ENCODE measurements at places on chromosomes 13 and 19.

DNA sequence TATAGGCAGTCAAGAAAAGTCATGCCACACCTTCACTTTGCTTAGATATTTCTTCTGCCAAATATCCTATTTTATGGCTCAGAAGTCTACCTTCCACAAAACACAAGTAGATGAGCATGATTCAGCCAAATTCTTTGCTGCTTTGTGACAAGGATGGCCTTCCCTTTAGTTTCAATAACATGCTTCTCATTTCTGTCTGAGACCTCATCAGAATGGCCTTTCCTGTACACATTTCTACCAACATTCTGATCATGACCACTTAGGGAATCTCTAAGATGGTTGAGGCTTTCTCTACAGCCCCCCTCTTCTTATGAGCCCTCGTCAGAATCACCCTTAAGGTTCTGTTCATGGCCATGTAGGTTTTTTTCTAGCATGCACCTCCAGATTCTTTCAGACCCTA, 96.2 kb downstream of the COL4A2 start:
- no peak for DNase-seq

DNA sequence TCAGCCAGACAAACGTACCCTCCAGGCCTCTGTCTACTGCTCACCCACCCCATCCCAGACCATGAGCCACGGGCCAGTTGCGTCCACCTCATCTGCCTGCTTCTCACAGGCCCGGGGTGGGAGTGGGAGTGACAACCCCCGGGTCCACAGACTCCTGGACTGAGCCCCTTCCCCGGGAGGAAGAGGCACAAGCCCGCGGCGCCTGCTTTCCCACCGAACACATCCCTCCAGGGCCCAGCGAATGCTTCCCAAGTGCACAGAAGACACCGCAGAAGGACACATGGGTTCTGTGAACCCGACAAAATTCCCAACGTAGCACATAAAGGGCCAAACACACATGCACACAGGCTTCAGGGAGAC, 18.0 kb upstream of the PLPP2 start:
- no peak for DNase-seq

DNA sequence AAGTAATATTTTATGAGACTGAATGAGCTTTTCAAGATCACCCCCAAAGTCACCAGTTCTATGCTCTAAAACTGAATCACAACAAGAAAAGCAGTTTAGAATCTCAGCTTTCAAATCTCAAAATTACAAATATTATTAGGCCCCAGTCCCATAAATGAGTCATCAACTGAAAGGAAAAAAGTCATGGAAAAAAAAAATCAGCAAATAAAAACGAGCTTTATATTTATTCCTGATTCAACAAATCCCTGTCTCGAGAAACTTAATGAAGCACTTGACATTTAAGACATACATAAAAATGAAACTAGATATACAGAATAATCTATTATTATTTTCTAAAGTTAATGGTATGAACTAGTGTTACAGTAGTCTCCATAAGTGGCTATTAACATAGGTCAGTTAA, 203.0 kb downstream of the DIAPH3 start:
- DNase-seq = no peak

DNA sequence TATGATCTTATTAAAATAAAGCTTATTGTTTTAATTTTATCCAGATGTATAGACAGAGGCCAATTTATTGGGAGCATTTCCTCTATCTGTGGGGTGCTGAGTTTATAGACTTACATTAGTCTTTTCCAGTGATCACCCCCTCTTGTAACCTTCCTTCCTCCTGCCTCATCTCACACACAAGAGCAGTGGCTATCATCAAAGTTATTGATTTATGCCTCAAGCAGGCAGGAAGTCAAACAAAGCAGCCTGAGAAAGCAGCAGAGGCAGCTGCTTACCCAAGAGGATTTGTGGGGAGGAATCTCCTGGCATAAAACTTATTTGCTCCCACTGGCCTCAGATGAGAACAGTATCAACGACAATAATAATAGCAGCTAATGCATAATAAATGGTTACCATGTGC, 26.3 kb upstream of the DCLK1 start:
- no peak for DNase-seq

DNA sequence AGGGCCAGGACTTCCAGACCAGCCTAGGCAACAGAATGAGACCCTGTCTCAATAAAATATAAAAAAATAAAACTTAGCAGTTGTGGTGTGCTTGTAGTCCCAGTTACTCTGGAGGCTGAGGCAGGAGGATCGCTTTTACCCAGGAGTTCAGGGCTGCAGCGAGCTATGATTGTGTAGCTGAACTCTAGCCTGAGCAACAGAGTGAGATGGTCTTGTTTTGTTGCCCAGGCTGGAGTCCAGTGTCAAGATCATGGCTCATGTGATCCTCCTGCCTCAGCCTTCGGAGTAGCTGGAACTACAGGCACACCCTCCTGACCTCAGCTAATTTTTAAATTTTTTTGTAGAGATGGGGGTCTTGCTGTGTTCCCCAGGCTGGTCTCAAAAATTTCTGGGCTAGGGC, 4.3 kb upstream of the JUNB start:
- no peak for DNase-seq
